NCI-H2029 treated with DMSO at 0.1 percent for 48 hours (cell line): ENCODE measurements at places on chromosomes 7 and 10.

DNA sequence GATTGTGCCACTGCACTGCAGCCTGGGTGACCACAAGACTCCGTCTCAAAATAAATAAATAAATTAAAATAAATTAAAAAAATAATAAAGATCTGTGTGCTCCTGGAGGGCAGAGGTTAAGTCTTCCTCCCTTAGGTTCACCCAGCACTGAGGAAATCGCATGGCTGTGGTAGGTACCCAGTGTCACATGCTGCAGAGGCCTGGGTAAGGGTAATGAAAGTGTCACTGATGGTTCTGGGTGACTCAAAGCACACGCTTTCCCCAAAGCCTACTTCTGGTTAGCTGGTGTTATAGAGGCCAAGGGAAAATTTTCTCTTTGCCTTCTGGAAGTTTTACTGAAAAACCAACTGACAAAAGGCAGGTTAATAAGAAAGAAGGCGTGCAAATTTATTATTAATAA lies 88.8 kb upstream of the ITGB1 start:
- no peak for DNase-seq

DNA sequence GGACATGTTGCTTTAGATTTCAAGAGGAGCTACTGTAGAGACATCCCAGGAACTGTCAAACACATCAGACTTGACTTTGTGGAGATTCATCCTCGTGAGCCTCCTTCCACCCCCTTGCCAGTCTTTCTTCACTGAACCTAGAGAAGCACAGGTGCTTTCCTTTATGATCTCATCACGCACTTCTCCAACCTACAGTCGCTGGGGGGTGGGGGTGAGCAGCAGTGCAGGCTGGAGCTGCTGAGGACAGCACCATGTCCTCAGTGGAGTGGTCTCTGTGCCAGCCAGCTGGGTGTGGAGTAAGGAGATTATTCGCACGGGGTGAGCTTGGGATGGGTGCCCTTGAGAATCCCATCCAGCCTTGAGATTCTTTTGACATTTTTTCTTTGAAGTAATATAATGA lies 88.1 kb downstream of the VOPP1 start:
- DNase-seq, result no peak

- no peak for DNase-seq
Measured at GRCh38 chr10:103257812-103258211, 12.1 kb downstream of the RPEL1 start.

DNA sequence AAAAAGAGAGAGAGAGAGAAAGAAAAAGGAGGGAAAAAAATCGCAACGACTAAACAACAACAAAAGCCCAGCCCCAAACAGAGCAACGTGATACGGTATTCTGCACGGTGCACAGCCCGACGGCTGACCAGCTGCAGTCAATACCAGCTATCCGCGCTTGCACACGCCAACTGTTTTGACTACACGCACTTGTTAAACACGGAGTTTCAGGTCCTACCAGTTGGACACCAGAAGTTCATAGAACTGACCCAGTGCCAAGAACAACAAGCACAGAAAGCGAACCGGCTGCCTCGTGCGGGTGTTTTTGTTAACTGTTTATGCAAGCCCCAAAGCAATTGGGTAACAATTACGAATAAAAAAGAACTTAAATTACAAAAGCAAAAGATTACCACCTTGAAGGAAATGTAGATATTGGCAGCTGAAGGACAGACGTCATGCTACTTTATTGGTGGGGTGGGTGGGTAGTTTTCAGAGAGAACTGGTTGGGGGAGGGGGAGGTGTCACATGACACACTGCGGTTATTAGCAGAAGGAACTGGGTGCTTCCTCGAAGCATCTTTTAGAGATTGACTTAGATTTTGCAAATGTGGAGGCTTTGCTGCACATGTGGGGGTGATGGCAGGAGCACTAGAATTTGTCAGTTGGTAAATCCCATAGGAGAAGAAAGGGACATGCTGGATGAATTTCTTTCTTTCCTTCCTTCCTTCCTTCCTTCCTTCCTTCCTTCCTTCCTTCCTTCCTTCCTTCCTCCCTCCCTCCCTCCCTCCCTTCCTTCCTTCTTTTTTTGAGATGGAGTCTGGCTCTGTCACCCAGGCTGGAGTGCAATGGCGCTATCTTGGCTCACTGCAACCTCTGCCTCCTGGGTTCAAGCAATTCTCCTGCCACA lies 110.6 kb upstream of the EFCAB10 start:
- peak; percentile 62 for DNase-seq

- DNase-seq, result no peak
Measured at GRCh38 chr10:22252801-22253579, 35.2 kb upstream of the EBLN1 start.

DNA sequence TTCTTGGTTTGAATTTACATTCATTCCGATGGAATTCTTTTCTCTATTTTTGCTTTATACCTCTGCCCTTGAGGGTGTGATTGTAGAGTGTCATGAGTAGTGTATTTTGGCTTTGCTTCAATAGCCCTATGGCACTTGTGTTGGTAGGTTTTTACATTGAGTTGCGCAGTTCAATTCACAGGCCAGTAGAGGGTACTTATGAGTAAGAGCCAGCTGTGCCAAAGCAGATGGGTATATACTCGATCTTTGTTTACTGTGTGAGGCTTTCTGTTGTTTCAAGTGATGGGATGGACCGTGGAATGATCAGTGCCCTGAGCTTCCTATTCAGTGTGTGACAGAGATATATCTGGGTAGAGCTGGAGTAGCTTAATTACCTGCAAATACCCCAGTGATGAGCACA lies 4.3 kb upstream of the AKR1C3 start:
- DNase-seq, result peak; percentile 75

DNA sequence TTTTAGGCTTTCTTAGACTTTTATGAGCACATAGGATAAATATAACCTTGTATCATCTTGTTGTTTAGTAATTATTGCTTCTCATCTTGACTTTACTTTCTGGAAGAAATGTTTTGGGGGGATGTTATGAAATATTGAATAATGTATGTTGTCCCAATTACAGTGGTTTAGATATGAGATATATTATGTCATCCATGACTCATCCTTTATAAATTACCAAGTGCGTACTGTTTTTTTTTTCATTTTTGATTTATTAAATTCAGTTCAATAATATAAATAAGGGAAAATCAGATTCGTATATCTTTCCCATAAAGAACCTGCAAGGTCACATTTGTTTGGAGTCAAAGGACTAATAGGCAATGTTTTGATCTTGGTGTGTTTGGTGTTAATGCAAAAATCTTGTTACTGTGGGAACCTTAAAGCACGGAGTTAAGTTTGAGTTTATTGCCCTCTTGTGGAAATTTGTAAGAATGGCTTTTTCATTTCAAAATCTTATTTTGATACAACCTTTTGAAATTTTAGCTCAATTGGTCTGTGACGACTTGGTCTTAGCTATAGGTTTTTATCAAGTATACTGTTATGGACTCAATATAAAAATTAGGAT lies 108.6 kb downstream of the SRI start:
- peak; percentile 39 for DNase-seq

GRCh38 chr10:29966269-29966668 lies 93.1 kb downstream of the JCAD start:
- DNase-seq, result no peak

DNA sequence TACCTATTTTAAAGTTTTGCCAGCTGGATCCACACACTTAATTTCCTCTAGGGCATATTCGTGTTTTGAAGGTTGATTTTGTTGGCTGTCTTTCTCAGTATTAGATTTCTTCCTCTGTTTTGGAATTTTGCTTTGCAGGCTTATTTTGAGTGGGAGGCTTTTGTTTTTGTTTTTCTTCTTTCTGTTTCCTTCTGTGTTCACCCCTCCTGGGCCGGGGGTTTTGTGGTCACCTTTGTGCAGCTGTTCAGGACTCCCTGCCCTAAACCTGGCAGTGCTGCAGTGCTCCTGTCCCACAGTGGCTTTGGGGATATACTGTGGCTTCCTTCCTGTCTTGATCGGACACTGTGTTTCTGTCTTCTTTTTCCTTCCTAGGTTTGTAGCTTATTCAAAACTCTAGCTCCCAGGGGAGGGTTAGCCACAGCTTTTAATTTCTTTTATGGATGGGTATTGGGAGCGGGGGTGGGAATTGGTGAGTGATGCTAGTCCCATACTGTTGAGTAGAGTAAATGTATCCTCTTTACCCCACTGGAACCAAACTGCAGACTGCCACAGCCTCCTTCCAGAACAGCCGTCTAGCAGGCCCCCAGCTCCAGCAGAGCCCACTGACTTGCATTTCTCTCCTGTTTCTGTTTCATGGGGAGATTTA lies 228.7 kb upstream of the FZD8 start:
- no peak for DNase-seq

DNA sequence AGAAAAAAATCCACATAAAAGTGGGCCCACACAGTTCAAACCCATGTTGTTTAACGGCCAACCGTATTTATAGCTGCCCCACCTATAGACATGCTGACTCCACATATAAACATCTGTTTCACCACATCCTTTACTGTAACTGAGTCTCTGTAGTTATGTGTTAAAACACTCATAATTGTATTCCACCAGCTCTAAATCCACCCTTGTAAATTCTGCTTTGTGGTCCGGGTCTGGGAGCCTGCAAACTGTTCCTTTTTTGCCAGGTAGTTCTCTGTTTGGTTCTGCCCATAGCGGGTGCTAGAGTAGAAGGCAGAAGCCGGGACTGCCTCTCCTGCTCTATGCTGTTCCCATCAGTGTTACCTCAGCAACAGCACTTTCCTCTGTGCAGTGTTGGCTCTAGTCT lies 20.2 kb upstream of the FHIP2A start:
- no peak for DNase-seq

GRCh38 chr7:50795253-50795652 lies 12.6 kb upstream of the GRB10 start:
- DNase-seq, result no peak
